ENCODE measurements at places on chromosomes 2 and 18.

- DNase-seq: no peak
These were observed 96.4 kb upstream of the LDAH start for GRCh38 chr2:20919297-20919800.

DNA sequence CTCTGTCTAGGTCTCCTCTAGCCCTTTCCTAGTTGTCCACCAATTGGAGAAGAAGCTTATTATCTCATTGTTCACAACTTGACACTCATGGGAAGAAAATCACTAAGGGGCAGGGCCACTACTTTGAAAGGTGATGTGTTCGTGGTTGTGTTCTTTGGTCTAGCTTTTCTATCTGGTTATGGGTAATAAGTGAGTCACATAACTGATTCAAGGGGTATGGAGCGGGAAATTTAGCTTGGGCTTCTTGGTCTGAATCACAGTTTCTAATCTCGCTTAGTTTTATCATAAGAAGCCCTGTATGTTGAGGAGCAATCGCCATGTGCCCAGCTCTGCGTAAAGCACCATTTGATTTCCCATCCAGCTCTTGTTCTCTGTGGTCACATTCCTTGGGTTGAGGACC is 18.7 kb upstream of the DYTN start:
- no peak for DNase-seq

- no peak for DNase-seq
These were observed 124.2 kb downstream of the SH3RF3 start for GRCh38 chr2:109253217-109253616.

DNA sequence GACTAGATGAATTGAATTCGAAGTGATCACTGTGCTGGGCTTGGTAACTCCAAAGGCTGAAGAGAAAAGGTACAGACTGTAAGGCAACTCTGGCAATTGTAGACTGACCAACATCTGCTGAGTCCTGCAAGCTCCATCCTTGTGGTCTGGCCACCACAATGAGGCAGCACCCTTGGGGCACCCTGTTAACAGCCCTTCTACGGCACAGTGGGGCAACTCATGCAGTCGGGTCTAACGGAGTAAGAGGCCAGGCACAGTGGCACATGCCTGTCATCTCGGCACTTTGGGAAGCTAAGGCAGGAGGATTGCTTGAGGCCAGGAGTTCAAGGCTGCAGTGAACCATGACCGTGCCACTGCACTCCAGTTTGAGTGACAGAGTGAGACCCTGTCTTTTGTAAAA is 126.8 kb downstream of the ZAP70 start:
- no peak for DNase-seq

GRCh38 chr2:10424051-10424450 is 24.1 kb downstream of the ODC1 start:
- no peak for DNase-seq

DNA sequence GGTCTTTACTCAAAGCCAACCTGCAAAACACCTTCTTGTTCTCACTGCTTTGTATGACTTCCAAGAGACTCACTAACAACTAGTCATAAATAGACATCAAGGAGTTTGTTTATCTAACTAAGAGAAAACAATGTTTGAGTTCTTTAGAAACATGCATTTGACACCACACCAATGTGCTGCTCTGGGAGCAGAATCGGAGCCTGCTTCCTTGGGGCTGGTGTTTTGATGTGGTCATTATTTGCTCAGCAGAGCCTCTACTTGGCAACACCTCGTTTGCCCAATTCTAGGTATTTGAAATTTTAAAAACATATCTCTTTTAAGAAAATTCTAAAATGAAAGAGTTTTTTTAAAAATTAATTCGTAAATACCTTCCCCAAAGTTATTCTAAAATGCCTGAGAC is 167.5 kb downstream of the BCL2 start:
- no peak for DNase-seq

Measured in NCI-H2029 treated with DMSO at 0.1 percent for 48 hours (cell line).